ENCODE measurements at places on chromosomes 6 and 20.

GRCh38 chr20:23407781-23408464 lies 13.4 kb downstream of the NAPB start:
- no peak overlapping the region for H3K4me3 ChIP-seq
- H3K36me3 ChIP-seq: no peaks in the 10 kb centered on the region
- H3K27ac ChIP-seq: no peak overlapping the region
- no peak for DNase-seq
- no peaks in the 10 kb centered on the region for H3K27me3 ChIP-seq
- no peaks in the 10 kb centered on the region for H3K4me1 ChIP-seq

DNA sequence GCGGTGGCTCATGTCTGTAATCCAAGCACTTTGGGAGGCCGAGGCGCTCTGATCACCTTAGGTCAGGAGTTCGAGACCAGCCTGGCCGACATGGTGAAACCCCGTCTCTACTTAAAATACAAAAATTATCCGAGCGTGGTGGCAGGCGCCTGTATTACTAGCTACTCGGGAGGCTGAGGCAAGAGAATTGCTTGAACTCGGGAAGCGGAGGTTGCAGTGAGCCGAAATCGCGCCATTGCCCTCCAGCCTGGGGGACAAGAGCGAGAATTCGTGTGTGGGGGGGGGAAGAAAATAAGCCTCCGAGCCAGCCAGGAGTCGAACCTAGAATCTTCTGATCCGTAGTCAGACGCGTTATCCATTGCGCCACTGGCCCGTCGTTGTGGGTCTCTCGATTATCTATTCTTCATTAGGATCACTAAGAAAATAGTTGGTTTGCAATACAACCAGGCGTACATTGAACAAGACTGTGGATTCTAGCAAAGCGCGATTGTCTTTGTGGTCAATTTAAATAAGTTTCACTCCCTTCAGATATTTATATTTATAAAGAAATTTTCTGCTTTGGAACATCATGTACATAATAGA lies 33.9 kb upstream of the PRSS16 start:
- DNase-seq: no peak
- no peaks in the 10 kb centered on the region for H3K27me3 ChIP-seq
- no peaks in the 10 kb centered on the region for H3K4me1 ChIP-seq
- no peak overlapping the region for H3K4me3 ChIP-seq
- H3K36me3 ChIP-seq: no peaks in the 10 kb centered on the region

DNA sequence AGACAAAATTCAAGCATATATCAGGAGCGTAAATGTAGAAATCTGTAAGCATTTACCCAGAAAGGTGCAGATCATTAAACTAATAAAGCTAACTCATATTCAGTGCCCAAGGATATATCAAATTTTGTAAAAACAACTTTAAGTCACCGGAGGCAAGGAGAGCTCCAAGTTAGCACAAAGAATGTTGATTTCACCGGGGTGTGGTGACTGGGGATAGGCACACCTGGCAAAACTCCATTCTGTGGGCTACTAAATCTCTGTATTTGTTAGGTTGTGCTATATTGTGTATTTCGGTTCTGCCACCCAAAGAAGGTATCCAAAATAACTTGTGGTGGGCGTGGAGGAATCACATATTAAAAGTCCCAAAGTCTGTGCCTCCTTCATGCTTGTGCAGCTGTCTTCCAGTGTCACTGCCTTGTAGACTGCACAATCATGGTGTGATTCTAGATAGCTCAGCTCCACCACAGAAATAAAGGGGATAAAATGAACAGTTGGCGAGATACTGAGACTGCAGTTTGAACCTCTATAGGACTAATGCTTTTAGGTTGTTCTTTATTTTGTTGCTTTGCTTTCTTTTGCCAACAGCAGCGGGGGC lies 111.6 kb downstream of the GMDS start:
- no peaks in the 10 kb centered on the region for H3K36me3 ChIP-seq
- no peak for DNase-seq
- no peaks in the 10 kb centered on the region for H3K27me3 ChIP-seq

DNA sequence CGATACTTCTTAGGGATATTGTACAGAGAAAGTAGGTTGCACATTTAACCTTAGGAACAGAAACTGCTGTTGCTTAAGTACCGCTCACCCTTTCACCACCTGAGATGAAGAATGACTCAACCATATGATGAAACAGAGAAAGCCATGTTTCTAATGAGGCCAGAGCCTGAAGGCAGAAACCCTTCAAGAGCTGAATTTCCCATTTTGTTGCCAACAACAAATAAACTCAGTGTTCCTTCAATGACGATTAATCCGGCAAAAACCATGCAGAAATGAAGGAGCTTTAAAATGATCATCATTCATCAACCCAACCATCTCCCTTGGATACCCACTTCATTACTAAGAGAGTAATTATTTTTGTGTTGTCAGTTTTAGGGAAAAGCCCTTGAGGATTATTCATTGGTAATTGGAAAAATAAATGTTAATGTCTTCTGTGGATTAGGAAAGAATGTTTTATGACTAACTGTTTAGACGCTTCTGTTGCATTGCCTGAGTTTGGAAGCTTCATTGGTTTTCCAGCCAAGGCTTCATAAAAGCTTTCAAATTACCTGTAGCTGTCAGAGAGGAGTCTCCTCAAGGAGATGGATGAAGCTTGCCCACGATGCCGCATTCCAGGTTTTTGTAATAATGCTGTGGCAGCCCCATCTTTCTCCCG lies 112.1 kb upstream of the IYD start:
- H3K27me3 ChIP-seq: no peaks in the 10 kb centered on the region
- H3K27ac ChIP-seq: no peak overlapping the region
- no peaks in the 10 kb centered on the region for H3K36me3 ChIP-seq
- no peaks in the 10 kb centered on the region for H3K4me1 ChIP-seq
- H3K4me3 ChIP-seq: no peak overlapping the region

DNA sequence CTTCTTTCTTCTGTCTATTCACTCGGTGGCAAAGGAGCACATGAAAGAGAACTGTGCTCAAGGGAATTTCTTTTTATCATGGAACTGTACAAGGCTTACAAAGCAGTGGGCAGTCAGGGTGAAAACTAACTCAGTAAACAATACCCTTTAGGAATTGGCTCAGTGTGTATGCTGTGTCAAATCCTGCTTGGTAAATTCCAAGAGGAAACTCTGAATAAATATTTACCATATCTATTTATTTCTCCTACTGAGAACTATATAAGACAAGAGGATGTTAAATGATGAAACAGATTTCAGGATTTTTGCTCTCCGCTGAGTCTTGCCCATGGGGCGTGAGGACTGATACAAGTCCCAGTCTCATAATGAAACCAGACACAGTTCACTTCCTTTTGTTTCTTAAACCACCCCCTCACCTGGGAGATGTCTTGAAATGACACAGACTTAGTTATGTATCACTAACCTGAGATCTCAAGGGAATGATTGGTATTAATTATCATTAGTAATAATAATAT lies 188.8 kb downstream of the BACH2 start:
- no peak overlapping the region for H3K27ac ChIP-seq
- no peaks in the 10 kb centered on the region for H3K27me3 ChIP-seq
- H3K36me3 ChIP-seq: no peaks in the 10 kb centered on the region
- peaks cover 16% of the 10 kb centered on the region for H3K4me1 ChIP-seq
- DNase-seq: no peak

- no peaks in the 10 kb centered on the region for H3K4me1 ChIP-seq
- no peak overlapping the region for H3K4me3 ChIP-seq
- H3K36me3 ChIP-seq: no peaks in the 10 kb centered on the region
These were observed 187.7 kb downstream of the ASCC3 start for GRCh38 chr6:100693249-100693927.

DNA sequence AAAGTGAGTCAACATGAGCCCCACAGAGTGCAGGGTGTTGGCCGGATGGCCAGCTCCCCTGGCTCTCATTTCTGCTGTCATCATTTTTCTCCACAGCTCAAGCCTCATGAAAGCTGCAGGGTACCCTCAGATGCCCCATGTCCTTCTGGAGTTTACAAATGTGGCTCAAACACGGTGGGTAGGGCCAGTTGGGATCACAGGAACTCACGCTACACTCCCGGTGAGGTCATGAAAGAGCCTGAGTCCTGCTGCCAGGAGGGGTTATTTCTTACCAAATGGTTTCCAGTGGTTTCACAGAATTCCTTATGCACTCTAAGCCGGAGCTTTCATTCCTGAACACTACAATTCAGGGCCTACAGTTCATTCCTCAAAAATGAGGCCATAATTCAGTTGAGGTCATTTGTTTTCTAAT lies 78.7 kb downstream of the TMEM170B start:
- H3K4me1 ChIP-seq: peaks cover 4% of the 10 kb centered on the region
- no peak for DNase-seq
- H3K36me3 ChIP-seq: no peaks in the 10 kb centered on the region
- H3K4me3 ChIP-seq: no peak overlapping the region
- H3K27me3 ChIP-seq: no peaks in the 10 kb centered on the region

DNA sequence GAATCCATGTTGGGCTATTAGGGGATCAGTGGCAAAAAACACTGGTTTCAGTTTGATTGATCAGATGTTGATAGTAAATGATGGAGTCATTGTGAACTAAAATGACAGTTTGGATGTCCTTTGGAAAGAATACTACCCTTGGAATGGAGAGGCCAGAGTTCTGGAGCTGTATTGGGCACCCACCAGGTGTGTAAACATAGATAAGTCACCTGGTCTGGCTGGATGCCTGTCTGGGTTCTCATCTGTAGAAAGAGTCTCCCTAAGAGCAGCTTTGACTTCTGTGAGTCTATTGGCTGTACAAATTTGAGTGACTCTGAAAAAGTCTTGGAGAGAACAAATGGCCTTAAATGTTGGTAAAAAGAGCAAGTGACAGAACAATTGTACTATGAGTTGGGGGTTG lies 115.0 kb downstream of the SCP2D1 start:
- no peak overlapping the region for H3K4me3 ChIP-seq
- no peaks in the 10 kb centered on the region for H3K27me3 ChIP-seq
- no peak overlapping the region for H3K27ac ChIP-seq
- H3K4me1 ChIP-seq: no peaks in the 10 kb centered on the region
- no peak for DNase-seq
- H3K36me3 ChIP-seq: no peaks in the 10 kb centered on the region

DNA sequence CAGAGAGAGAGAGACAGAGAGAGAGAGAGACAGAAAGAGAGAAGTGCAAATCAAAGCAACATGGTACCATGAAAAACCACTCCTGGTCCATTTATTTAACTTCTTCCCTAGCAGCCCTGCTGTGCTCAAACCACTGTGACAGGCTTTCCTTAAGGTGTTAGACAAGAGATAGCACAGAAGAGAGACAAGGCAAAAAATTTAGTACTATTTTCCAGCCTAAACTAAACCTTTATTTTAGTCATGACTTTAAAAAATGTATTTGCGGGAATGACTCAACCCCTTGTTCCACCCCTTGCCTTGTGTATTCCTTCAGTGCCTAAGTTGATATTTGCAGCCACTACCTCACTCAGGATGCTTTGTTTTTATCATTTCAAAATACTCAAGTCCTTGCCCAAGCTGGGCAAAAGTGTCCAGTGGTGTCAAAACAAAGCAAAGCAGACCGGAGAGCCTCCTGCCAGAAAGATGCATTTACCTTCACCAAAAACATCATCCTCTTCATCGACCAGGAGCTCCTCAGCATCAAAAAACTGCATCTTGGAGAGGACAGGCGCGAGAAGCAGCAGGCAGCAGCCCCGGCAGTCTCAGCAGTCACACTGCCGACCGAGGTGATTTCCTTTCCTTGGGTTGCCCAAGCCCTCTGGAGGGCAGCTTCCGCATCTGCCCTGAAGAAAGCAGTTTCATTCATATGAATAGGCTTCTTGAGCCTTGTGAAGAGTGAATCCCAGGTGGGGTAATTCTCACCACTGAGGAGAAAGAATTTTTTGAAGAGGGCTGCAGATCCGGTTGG lies at the start of gene RIPOR2:
TSS of gene RIPOR2 (minus strand) at position 595 of the 787 bp plus-strand sequence. CDS start at position 533, 62 bp downstream.
- no peaks in the 10 kb centered on the region for H3K36me3 ChIP-seq
- DNase-seq: no peak
- H3K4me1 ChIP-seq: no peaks in the 10 kb centered on the region
- H3K27me3 ChIP-seq: no peaks in the 10 kb centered on the region
- no peak within 1 kb of the TSS for H3K4me3 ChIP-seq
- H3K27ac ChIP-seq: no peak within 1 kb of the TSS

DNA sequence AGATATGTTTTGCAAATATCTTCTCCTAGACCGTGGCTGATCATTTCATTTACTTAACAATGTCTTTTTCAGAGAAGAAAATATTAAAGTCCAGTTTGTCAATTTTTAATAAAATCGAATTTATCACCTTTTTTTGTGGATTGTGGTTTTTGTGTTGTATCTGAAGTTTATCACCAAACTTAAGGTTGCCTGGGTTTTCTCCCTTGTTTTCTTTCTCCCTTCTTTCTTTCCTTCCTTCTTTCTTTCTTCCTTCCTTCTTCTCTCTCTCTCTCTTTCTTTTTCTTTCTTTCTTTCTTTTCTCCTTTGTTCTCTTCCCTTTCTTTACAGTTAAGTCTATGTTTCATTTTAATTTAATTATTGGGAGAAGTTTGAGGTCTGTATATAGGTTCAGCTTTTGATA lies 68.7 kb downstream of the RNF182 start:
- H3K4me3 ChIP-seq: no peak overlapping the region
- H3K4me1 ChIP-seq: no peaks in the 10 kb centered on the region
- no peaks in the 10 kb centered on the region for H3K36me3 ChIP-seq
- H3K27ac ChIP-seq: no peak overlapping the region
- no peaks in the 10 kb centered on the region for H3K27me3 ChIP-seq
- DNase-seq: no peak

GRCh38 chr6:100194535-100194934 lies 200.5 kb upstream of the MCHR2 start:
- no peaks in the 10 kb centered on the region for H3K36me3 ChIP-seq
- no peak overlapping the region for H3K27ac ChIP-seq
- no peak overlapping the region for H3K4me3 ChIP-seq
- DNase-seq: no peak

GRCh38 chr20:34475979-34476736 lies 40.1 kb upstream of the DYNLRB1 start:
- DNase-seq: no peak
- peak overlapping the region; percentile 63 for H3K27ac ChIP-seq
- no peaks in the 10 kb centered on the region for H3K27me3 ChIP-seq
- H3K4me3 ChIP-seq: no peak overlapping the region

DNA sequence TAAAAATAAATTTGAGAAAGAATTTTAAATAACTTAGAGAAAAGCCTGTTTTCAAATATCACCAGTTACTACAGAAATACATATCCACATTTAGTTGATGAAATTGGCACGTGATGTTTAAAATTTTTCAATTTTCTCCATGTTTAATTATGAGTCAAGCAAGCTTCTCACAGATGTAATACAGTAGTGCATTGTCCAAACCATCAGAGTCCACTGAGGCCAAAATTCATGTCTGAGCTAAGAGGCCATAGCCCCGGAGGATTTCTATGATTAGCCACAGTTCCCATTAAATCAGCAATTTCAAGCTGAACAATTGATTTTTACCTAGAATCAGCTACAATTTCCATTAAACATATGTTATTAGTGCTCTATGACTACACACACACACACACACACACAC lies 387.0 kb downstream of the LAMA2 start:
- DNase-seq: no peak
- H3K4me1 ChIP-seq: peaks cover 10% of the 10 kb centered on the region
- H3K27me3 ChIP-seq: no peaks in the 10 kb centered on the region
- H3K27ac ChIP-seq: no peak overlapping the region
- H3K4me3 ChIP-seq: no peak overlapping the region

DNA sequence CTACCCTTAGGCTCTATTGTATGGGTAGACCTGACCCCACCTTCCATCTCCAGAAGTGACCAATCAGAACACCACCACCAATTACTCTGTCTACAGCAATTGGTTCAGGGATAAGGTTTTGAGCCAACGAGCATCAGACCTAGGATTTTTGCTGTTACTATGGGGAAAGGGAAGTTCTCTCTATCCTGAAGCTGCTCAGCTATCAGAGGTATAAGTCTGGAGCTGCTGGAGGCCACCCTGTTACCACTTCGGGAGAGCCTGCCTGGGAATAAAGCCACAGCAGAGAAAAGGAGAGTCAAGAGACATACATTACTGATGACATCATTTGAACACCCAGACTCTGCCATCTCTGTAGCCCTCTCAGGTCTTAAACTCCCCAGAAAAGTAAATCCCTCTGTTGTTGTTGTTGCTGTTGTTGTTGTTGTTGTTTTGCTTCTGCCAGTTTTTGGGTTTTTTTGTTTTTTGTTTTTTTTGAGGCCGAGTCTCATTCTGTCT lies 94.5 kb downstream of the PREX1 start:
- H3K36me3 ChIP-seq: no peaks in the 10 kb centered on the region
- peaks cover 21% of the 10 kb centered on the region for H3K4me1 ChIP-seq
- no peak overlapping the region for H3K4me3 ChIP-seq

All from tibial nerve (tissue), 4 donors.